Stimulated activated CD4-positive, alpha-beta T cell treated with anti-CD3 and anti-CD28 coated beads, Interleukin-1b, Interleukin-23, amount 100 ng/mL, for 4 hours (primary cell): ENCODE measurements at places on chromosomes 1 and 21.

DNA sequence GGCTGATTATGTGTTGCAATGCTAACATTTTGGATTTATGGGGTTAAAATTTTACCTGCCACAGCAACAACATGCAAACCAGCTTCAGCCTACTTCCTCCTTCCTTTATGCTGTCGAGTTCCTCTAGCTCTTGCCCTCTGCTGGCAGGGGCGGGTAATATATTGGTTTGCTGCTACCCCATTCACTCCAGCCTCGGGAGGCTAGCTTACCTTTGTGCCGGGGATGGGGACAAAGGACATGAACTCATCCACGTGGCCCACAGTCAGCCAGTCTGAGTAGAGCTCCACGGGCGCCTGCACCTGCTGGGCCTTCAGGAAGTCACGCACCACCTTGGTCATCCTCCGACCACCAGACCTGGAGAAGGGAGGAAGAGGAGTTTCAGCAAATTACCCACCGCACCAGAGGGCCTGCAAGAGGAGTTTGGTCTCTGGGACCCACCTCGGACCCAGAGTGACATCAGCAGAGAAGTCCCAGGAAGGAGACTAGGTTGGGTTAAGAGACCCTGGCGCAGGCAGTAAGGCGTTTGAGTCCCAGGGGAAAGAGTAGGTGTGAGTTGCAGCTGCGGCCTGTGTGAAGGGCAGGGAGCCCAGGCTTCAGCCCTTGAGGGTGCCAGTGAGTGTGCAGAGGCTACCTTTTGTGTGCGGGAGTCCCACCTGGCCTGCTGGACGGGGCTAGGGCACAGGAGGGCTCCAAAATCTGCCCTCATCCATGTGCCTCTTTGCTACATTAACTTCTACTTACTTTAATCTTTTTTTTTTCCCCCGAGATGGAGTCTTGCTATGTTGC lies 21.8 kb upstream of the SDHB start:
- DNase-seq: no peak

DNA sequence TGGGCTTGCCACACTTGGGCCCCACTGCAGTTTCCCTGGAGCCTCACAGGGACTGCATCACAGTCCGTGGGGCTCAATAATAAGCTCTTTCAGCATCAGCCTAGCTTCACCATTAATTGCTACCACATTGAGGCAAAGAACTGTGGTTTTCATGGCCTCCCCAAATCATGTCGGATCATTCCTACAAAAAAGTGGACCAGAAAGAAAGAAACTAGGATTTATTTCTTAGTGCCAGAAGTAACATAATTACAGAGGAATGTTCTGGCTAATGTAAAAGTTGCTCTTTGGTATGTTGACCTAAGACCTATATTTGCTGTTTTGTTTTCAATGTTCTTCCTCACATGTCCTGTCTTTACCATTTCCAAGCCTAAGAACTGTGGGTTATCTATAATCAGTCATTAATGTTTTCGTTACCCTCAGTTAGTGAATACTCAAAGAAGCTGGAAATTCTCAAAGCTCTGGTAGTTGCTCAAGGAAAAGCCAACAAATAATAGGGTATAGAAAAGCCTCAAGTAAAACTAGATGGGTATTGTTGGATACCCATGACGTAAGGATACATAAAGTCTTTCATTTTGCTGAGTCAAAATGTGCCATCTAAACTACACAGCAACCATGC lies 173.9 kb downstream of the LTN1 start:
- no peak for DNase-seq

GRCh38 chr1:116962987-116963639 lies 38.4 kb upstream of the CD101 start:
- DNase-seq: no peak

DNA sequence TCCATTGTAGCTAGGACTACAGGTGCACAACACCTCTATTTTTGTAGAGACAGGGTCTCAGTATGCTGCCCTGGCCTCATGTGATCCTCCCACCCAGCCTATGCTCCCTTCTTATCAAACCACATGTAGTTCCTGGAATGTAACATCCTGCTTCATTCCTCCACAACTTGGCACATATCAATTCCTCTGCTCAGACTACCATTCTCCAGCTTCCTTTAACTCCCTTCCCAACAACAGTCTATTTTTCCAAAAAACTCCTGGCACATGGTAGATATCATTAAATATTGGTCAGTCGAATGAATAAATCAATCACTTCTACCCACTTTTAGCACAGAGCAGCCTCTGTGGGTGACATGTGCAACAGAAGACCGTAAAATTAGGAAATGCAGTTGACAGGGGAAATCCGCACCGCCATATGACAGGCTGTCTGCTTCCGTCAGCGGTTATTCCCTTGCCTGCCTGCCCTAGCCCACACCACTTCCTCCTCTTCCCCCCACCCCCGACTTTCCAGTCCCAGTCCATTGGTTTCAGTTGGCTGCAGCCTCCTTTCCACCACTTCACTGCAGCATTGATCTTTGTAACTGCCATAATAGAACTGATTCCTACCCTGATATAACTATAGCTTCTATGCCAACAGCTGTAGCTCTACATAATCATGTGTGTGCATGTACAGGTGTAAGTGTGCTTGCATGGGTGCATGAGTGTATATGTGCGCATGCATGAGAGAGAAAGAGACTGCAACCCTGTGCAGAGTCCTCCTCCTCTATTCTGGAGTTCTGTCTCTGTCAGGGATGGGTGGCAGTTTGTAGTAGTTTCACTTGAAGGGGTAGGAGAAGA lies 6.8 kb upstream of the AKR1A1 start:
- DNase-seq: peak; percentile 62

- DNase-seq: no peak
Observed at GRCh38 chr1:175126347-175126746, 58.7 kb downstream of the TNN start.

DNA sequence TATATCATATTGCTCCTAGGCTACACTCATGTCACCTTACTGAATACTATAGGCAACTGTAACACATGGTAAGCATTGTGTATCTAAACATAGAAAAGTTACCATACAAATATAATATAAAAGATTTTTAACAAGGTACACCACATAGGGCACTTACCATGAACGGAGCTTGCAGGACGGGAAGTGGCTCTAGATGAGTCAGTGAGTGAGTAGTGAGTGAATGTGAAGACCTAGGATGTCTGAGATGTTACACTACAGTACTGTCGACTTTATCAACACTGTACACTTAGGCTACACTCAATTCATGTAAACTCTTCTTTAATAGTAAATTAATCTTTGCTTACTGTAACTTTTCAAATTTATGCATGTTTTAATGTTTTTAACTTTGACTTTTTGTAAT lies 81.0 kb upstream of the PLD5 start:
- DNase-seq: no peak

DNA sequence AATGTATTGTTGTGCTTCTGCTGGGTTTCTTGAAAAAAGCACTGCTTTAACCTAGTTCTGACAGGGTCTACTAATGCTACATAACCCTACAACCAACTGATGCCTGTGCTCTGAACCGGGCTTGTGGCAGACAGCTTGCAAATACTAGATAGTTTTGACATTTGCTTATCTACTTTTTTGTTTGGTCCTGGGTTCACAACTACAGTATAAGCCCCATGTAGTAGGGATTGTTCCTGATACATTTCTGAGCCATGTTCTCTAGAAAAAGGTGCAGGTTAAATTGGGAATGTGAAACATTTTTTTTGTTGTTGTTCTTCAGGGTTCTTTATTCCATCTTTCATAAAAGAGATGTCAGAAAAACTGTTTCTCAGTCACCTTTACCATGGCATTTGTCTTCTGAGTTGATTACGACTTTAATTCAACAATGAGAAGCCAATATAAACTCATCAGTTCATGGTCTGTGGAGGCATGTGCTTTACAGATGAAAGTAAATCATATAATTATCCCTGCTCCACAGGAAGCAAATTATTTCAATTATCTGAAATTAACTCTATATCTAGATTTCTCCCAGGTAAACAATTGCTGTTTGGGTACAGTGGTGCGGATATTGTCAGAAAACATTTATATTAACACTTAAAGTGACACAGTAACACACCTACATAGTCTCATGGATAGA lies 22.0 kb downstream of the OLFM3 start:
- DNase-seq: no peak

DNA sequence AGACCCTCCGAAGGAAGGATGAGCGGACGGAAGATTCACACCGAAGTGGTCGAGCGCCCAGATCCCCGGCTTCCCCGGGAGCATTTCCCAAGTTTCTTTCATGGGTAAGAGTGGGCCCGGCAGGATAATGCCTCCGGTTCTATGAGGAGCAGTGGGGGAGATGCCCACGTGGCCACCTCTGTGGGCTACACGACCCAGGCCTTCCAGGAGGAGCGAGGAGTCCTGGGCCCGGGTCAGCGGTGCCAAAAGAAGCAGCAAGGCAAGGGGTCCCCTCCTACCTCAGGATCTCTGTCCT lies 7.9 kb upstream of the NBPF11 start:
- DNase-seq: no peak

DNA sequence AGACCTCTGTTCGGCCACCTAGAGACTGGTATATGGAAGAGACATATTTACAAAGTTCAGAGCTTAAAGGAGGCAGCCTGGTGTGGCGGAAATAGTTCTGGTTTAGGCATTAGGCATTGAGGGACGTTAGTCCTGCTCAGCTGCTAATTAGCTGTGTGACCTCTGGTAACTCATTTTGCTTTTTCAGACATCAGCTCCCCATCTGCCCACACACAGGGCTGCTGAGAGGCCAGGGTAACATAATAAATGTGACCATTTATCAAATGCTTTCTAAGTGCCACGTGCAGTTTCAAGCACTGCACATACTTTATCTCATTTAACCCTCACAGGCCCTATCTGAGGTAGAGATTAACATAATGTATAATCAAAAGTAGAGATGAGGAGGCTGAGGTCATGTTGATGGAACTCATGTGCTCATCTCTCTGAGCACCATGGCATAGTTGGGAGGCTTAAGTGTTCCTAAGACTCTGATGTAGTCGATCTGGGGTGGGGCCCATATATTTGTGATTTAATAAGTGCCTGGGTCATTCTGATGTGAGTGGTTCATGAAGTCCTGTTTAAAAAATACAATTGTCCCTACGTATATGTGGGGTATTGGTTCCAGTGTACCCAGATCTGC lies 267.2 kb upstream of the PLXNA2 start:
- DNase-seq: no peak

DNA sequence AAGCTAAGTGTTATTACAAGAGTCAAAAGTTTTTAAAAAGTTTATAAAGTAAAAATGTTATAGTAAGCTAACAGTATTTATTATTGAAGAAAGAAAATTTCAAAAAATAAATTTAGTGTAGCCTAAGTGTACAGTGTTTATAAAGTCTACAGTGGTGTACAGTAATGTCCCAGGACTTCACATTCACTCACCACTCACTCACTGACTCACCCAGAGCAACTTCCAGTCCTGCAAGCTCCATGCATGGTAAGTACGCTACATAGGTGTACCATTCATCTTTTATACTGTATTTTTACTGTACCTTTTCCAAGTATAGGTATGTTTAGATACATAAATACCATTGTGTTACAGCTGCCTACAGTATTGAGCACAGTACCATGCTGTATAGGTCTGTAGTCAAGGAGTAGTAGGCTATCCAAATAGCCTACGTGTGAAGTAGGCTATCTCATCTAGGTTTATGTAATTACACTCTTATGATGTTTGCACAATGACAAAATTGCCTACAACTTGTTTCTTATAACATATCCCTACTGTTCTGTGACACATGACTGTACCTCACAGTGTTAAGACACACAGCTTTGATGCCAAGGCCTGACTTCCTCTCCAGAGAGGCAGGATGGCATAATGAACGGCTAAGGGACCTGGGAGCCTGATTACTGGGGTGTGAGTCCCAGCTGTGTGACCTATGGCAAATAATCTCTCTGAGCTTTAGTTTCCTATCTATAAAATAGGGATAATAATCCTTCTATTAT lies 12.7 kb downstream of the DHCR24 start:
- DNase-seq: no peak

- DNase-seq: no peak
Observed at GRCh38 chr1:39531526-39531925, 40.1 kb downstream of the BMP8A start.

DNA sequence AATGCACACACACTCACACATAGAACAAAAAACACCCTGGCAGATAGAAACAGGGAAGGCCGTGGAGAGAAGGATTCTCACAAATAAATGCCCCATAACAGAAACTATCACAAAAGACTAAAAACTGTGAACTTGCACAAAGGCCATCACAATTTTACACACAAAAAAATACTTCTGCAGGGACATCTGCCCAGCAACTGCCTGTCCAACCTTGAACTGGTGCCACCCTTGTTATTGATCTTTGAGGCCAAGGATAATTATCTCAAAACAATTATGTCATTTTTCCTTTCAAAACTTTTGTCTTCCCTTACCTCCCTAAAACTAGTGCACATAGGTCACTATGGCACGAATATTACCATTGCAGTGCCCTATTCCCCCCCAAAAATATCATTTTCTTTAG lies 143.8 kb upstream of the KCTD3 start:
- DNase-seq: no peak

- DNase-seq: no peak
Observed at GRCh38 chr1:2516124-2516523, 10.3 kb downstream of the PANK4 start.

DNA sequence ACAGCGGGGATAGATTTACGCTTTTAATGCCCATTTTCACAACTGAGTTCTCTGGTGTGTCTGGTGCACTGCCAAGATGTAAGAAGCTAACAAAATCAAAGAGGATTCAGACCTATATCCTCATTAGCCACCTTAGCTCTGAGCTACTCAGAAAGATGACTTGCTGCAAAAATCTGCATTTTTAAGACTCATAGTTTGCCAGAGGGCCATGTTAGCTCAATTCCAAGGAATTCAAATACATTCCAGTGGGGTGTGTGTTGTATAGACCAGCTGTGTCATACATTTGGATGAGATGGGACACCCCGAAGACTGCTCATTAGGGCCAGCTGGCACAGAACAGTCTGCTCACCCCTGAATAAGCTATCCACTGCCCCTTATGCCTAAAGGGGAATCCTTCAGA lies 8.9 kb downstream of the DENND2D start:
- DNase-seq: no peak

GRCh38 chr1:226407497-226408284 lies at the start of gene PARP1:
TSS of gene PARP1 (minus strand) at chr1:226408093. CDS start at chr1:226407929, 164 bp downstream.
- DNase-seq: peak; percentile 84

DNA sequence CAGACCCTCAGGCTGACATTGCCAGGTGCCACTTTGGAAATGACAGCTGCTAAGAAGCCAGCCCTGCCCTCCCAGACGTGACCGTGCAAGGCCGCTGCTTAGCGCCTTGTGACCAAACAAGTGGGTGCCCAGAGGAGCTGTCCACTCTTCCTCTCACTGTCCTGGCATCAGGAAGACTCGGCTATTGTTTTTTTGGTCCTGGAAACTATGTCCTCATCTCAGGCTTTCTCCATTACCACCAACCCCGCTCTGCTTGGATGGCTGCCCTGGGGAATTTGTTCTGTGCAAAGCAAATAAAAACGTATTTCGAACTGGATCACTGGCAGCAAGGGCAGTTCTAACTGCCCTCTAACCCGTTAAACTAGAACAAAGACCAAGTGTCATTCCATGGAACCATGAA lies 13.7 kb upstream of the TENT5C start:
- DNase-seq: no peak

- DNase-seq: no peak
Observed at GRCh38 chr1:152901631-152902030, 6.7 kb upstream of the IVL start.

DNA sequence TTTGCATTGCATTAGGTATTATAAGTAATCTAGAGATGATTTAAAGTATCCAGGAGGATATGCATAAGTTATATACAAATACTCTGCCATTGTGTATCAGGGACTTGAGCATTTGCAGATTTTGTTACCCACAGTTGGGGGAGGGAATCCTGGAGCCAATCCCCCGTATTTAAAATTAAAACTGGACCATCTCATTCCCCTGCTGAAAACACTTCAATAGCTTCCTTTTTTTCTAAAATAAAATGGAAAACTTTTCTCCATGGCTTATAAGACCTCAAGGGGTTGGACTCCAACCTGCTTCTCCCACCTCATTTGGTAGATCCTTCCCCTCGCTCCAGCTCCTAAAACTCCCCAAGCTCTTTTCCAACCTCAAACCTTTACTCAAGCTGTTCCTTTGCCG lies 10.4 kb upstream of the CD34 start:
- DNase-seq: no peak
